ENCODE measurements at places on chromosomes 4 and X.

DNA sequence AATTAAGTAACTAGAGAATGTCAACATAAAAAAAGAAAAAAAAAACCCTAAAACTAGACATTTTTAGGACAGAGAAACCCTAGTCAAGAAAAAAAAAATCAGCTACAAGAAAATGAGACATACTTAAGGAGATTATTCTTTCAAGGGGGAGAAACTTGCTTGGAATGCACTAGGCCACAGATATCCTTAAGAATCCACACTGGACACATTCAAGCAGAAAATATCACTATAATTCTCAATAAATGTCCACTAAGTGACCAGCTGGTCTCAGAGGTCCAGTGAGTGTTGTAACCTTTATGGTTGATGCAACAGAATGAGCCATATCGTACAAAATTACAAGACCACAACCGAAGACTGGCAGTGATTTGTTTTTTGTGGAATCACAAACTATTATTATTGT lies 15.6 kb upstream of the IBSP start:
- peak; percentile 56 for DNase-seq

GRCh38 chrX:34653811-34654210 lies 3.3 kb downstream of the TMEM47 start:
- DNase-seq, result no peak

DNA sequence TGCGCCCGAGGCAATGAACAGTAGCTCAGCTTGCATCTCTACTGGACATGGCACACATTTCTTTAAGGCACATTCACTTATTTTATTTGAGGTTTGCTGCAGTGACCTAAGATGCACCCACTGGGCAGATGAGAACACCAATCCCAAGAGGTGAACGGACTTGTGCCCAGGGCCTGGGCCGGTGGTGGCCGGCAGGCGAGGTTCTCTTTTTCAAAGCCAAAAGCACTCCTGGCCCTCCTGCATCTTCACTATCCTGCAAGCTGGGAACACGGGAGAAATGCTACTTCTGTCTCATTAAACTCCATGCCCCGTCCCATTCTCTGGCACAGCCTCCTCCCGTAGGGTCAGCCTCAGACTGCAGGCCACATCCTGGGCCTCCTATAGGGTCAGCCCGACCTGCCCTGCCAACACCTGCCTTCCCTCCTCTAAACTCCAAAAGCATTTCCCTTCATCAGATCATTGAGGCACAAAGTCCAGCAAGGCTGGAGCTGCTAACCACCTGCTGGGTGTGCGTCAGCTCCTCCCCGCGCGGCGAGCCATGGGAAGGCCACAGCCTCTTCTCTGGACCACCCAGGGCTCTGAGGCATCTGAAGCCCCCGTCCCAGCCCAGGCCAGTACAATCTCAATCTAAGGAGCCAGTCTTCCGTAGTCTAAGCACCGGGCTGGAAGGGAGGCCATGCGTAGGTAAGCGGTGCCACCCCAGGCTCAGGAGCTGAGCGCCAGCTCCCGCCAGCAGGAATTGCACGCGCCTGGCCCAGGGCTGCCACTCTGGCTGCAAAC lies 166.1 kb downstream of the AFAP1 start:
- DNase-seq, result no peak

GRCh38 chrX:33190016-33190415 lies 21.3 kb downstream of the DMD start:
- peak; percentile 42 for DNase-seq

DNA sequence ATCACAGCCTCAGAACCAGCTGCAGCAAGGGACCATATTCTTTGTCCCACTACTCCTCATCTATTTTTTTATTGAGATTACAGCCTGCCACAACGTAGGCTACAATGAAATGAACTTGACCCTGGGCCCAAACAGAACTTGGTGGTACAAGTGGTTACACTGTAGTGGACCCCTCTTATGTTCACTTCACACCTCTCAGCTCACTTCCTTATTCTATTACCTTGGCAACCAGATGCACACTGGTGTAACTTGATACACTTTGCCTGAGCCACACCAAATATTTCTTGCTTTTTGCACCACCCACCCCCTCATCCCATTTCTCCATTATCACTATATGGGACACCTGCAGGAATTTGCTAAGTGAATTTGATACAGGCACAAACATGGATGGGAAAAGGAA lies 105.8 kb downstream of the CXCL13 start:
- no peak for DNase-seq

DNA sequence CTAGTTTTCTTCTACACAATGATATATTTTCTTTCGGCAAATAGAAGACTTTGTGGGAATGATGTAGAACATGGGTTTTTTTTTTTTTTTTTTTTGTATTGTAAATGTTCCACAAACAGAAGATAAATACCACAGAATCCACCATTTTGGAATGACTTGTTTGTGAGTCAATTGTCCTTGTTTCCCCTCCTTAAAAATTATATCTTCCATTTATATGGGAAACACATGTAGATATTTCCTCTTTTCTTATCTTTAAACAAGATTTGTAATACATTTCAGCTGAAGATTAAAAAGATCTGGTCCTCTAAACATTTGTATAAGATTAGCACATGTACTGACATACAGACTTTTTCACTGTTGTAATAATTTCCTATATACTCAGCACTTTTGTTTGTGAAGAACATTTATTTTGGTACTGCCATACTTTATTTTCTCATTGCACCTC lies 304.6 kb downstream of the SPRY1 start:
- DNase-seq, result peak; percentile 9

DNA sequence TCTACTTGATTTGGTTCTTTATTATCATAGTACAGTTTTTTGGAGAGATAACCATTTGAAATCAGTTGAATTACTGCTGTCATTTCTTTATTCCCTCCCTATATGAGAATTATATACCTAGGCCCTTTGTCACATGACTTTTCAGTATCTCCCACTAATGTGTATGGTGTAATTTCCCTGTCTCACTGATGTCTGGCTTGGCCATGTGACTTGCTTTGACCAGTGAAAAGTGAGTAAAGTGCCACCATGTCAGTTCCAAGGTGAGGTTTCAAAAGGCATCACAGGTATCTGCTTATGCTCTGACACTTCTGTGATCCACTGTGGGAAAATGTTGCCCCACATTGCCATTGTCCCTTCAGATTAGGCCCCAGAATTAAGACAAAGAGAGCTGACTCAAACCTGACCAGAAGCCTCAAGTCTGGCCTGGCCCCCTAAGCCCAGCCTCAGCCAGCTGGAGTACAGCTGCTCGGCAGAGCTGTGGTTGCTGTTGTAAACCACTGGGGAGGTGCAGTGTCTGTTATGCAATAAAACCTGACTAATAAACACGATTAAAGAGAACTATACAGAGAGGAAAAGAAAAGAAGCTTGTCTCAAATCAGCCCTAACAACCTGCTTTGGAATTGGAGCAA lies 27.5 kb downstream of the SETD7 start:
- DNase-seq, result peak; percentile 87
